CD4-positive, alpha-beta T cell treated with Interleukin-2 at 100 ng/mL for 4 hours (primary cell): ENCODE measurements at places on chromosomes 12 and 14.

GRCh38 chr12:131000000-131000486 is 46.3 kb downstream of the ADGRD1 start:
- no peak for DNase-seq

DNA sequence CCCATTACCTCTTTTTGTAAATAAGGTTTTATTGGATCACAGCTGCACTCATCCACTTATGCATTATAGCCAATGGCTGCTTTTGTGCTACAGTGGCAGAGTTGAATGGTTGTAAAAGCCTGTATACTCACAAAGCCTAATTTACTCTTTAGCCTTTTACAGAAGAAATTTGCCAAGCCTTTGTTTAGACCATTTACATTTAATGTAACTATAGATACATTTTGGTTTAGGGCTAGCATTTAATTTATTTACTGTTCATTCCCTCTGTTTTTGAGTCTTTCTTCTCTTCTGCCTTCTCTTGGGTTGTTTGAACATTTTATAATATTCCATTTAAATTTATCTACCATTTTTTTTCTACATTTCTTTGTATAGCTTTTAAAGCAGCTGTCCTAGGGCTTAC is 217.1 kb upstream of the AMIGO2 start:
- no peak for DNase-seq

GRCh38 chr12:18146363-18146762 is 56.4 kb upstream of the RERGL start:
- DNase-seq = no peak

GRCh38 chr14:104885031-104885972 is 20.2 kb downstream of the CEP170B start:
- no peak for DNase-seq

DNA sequence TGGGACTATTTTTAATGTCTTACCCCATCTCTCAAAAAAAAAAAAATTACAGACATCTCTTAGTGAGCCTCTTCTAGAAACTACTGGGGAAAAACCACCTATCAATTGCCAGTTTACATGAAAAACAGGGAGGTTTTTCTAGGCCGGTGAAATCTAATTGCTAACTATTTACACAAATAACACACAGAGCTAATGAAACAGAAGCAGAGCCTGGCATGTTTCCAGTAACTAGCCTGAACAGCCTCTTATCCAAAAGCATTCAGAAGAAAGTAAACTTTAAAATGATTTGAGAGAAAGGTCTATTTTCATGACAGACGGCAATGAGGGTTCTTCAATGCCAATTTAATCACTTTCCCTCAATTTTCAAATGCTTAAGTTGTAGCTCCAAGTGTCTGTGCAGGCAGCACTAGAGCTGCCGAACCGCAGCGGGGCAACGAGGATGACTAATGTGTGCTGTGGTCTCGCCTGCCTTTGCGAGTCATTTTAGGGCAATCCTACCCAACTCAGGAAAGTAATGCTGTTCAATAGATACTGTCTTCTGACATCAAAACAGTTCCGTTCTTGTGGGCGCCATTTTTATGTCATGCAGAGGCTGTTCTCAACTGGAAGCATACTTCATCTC is 84.6 kb downstream of the SETD3 start:
- DNase-seq = peak; percentile 48

DNA sequence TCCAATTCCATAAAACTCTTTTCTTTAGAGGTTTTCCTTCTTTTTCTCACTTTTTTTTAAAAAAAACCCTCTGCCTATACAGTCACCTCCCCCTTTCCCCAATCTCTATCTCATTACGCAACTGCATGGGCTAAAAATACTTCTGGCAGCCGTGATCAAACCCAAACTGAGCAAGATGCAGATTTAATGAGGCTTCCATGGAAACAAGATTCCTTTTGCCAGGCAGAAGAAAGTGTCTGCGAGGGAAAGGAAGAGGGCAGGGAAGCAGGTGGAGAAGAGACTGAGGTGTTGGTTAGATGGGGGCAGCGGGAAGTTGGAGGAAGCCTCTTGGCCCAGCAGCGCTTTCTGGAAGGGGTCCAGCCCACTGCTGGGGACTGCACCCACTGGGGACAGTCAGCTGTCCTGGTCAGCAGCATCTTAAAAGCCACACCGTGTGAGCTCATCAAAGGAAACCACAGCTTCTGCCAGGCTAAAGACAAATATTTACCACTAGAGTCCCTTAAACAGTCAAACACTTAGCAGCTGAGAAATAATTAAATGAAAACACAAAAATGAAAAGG is 90.4 kb downstream of the SLC8A3 start:
- DNase-seq = no peak

- no peak for DNase-seq
Measured at GRCh38 chr12:43406801-43407200, 145.2 kb downstream of the ADAMTS20 start.
